ENCODE measurements at places on chromosomes 1 and 21. TPM values are rescaled to one million over a fixed set of nuclear protein-coding genes. Genes with fewer than 3 reads are reported as not detected.

DNA sequence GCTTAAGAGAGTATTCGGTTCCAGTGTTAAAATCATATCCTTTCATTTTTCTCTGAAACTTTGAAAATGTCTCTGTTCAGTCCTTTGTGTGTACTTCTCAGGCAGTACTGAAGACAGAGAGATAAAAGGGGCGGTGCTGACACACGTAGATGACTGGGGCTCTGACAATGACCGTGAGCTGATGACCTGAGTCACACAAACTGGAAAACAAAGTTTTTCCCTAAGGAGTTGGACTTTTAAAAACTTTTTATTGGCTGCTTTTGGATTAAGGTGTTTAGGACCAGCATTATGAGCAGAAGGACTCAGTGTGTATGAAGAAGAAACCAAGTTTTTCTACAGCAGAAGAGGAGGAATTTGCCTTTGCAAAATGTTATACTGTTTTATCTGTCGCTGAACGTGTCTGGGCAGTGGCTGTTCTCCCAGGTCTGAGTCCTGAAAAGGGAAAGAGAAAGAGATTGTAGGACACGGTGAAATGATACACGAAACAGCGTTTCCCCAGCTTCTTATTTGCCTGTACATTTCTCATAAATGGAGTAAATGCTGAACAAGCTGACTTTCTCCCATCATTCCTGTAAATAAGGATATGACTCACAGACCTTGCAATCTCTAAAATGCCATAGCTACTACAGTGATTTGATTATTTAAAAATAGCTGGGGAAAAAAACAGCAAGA is 51.5 kb downstream of the MAP3K7CL start:
- no peak for DNase-seq

DNA sequence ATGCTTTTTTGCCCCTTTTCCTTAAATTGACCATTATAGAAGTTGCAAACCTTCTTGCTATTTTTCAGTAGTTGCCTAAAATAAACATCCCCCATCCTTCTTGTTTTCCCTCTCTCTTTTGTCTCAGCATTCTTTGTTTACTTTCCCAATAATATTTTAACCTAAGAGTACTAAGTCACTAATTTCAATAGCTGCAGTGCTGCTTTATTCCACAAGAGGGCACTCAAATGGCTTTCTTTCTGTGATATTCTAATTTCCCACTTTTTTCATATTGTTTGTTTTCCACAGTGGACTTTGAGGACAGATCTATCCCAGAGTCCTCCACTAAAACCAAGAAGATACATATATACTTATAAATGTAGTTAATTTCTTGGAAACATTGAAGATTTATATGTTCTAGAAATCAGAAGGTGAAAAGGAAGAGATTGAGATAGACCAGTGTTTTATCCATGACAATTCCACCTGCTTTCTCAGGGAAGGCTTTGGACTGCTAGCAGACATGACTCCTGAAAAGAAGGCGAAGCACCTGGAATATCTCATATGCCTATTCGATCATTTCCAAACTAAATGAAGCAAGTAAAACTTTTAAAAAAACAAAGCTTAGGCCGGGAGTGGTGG is 104.8 kb upstream of the GRIK1 start:
- DNase-seq, result no peak

DNA sequence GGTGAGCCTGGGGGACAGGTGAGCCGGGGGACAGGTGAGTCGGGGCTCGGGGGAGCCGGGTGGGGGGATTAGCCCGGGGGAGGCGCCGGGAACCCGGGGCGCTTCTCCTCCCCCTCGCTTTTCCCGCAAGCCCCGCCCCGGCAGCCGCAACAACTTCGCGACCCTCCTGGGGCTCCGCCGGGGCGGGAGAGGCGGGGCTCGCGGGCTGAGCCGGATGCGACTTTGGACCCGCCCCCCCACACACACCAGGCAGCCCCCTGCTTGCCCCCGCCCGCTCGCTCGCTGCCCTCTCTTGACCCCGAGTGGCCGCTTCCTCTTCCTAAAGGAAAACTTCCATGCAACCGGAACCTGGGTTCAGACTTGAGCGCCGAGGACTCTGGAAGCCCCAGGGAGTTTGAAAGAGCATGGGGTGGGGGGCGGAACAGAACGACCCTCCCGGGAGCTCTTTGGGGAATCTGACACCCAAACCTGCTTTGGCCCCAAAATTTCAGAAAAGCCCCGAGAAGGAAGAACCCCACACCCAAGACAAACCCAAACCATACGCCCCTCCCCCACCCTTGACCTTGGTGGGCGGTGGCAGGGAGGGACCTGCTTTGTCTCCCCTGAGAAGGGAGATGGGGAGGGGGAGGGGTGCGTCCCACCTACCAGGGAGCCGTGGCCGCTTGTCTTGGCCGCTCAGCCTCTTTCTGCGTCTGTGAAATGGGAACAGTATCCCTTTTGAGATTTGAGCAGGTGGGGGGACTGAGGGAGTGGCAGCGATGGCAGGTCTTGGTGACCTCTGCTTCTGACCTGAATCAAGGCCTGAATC is 550 bp downstream of the ARHGEF16 start:
- no peak for DNase-seq

GRCh38 chr21:44398499-44398898 is 45.1 kb downstream of the TRPM2 start:
- no peak for DNase-seq

GRCh38 chr1:95640746-95641145 is 406.7 kb downstream of the RWDD3 start:
- DNase-seq, result no peak

GRCh38 chr21:25790122-25790877 is 55.5 kb downstream of the GABPA start:
- DNase-seq, result no peak

DNA sequence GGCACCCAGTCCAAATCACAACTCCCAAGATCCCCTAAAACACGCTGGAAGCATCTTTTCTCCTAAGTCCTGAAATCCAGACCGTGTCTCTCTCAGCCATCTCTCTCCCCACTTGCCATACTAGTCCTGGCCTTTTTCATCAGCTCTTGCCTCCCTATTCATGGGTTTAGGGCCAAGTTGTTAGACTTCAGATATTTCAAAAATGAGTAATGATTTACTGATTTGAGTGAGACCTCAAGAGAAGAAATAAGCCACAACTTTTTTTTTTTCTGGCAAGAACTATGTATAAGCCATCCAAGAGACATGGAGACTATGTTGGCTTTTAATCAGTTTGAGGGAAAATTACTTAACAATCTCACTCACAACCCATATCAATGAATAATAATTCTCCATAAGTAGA is 62.5 kb downstream of the TBX15 start:
- no peak for DNase-seq

- DNase-seq, result peak; percentile 53
Observed at GRCh38 chr1:36872126-36872754, 162.1 kb downstream of the GRIK3 start.

DNA sequence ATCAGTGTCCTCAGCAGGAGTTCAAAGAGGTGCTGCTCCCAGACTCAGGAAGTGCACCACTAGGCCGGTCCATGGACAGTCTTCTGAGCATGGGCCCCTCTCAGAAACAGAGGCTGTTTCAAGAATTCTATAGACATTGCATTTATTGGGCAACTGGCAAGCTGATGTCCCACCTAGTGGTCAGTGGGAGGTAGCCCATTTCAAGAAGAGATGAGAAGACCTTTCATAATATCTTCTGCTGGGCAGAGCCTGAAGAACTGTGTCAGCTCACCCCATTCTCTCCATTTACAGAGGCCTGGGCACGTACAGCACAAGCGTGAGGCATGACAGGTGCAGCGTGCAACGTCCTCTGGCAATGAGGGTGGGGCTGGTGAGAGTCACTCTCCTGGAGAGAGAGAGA is 216.0 kb downstream of the DYRK1A start:
- DNase-seq, result no peak

DNA sequence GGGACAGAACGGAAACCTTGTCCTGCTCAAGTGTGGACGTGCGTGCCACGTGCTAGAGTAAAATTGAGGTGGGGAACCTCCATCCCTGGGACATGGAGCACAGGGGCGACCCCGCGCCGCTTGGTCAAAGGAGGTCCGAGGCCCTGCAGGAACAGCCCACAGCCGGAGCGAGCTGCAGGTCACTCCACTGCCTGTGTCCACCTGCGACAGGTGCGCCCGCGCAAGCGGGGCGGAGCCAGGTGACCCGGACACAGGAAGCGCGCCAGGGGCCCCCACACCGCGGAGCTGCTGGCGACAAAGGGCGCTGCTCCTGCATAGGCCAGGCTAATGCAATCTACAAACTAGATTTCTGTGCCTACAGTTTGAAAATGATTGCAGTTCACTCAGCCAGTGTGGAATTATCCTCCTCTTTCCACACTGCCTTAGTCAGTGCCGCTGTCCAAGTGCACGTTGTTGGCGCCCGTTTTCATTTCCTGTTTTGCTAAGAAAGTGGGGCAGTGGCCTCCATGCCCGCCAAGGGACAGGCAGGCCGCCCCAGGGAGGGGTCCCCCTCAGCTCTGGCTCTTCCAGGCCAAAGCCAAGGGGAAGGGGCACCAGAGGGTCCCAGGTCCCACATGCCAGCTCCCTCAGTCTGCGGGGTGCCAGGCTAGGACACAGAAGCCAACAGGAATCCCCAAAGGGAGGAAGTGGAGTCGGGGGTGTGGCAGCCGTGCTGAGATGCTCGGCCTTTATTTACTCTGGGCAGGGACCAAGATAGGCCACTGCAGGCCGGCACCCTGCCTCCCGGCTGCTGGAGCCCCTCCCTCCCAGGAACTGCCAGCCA is 4.3 kb upstream of the NADK start:
- DNase-seq, result peak; percentile 86

DNA sequence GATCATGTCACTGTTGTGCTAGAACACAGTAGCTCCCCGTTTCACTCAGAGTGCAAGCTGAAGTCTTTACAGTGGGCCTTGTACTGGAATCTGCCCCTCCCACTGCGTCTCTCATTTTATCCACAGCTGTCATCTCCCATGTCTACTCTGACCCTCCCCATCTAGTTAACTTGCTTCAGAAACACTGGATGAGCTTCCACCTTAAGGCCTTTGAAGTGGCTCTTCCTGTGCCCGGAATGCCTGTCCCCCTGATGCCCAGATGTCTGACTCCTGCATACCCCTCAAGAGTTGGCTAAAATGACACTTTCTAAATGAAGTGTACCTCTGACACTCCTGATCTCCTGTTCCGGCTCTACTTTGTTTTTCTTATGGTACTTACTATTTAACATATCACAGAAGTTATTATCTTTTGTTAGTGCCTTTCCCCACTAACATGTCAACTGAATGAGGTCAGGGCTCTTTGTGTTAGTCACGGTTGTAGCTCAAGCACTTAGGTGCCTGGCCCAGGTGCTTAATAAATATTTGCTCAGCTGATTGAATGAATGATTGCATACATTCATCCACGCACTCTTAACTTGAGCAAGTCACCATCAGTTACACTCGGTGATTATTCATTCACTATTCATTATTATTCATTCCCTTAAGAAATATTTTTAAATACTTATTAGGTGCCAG is 13.3 kb downstream of the ARV1 start:
- no peak for DNase-seq

- no peak for DNase-seq
Observed at GRCh38 chr1:233261695-233262094, 33.8 kb downstream of the PCNX2 start.

DNA sequence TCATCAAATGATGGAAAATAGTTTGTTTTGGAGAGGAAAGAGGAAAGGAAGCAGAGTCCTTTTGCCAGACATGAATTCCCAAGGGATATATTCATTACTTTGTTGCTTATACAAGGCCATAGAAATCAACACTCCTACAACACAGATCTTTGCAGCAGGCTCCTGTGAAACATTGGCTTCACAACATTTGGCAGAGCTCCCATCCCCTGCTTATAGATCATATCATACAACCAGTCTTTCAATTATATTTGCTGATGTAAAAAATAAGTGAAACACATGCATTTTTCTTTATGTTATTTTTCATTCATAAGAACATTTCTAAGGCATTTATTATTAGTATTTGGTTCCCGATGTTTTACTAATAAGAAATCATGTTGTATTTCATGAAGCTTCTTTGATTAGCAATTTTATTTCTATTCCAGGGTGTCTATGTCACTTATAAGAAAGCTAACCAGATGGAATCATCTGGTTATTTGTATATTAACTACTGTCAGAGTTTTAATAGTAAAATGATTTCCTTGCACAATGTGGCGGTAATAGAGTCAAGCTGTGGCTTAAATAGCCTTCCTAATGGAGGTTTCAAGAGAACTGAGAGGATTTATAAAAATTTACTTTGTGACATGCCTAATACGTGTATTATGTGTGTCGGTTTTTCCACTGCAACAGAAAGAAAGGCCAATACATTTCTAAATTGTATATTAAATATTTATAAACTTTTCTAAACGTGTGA is 470.3 kb upstream of the NCAM2 start:
- no peak for DNase-seq

- no peak for DNase-seq
Observed at GRCh38 chr1:76840278-76840677, 27.0 kb upstream of the ST6GALNAC5 start.

- DNase-seq, result no peak
Observed at GRCh38 chr1:212692774-212693644, 6.6 kb downstream of the BATF3 start.

GRCh38 chr1:201634261-201634660 is 95.3 kb downstream of the NAV1 start:
- no peak for DNase-seq

DNA sequence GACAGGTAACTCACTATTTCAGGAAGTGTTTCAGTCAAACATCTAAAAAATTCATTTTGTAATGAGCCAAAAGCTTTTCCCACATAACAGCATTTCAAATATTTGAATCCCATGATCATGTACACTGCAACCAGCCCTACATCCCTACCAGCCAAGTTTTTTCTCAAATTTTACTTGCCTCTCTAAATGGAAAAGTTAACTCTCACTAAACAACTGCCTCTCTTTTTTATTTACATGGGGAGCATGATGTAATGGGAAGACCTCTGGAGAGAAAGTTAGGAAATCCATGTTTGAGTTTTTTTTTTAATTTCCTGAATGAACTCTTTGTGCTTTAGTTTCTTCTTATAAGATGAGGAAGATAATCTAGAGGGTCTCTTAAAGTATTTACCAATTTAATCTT is 70.5 kb downstream of the TTLL7 start:
- DNase-seq, result no peak

- no peak for DNase-seq
Observed at GRCh38 chr1:198534548-198535418, 5.7 kb downstream of the ATP6V1G3 start.

- no peak for DNase-seq
Observed at GRCh38 chr1:200493344-200493743, 83.5 kb upstream of the ZNF281 start.

DNA sequence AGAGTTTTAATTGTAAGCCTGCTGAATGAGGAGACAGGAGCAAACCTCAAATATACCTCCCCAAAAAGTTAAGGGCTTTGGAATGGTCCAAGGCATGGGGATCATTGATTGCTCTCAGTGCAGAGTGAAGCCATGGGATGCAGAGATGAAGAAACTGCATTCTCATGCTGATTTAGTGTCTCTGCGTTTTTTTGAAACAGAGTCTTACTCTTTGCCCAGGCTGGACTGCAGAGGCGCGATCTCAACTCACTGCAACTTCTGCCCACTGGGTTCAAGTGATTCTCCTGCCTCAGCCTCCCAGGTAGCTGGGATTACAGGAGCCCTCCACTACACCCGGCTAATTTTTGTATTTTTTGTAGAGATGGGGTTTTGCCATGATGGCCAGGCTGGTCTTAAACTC is 99.3 kb upstream of the ETV3 start:
- no peak for DNase-seq

- DNase-seq, result no peak
Observed at GRCh38 chr1:200306944-200307754, 102.7 kb downstream of the ZNF281 start.

Gene CFAP107
- total RNA-seq, result not detected

Gene GNG12
- total RNA-seq, result 38.8 TPM

Gene CCSAP
- 5.6 TPM for total RNA-seq

Gene CLDN8
- not detected for total RNA-seq

Gene DNASE2B
- not detected for total RNA-seq

Gene CLCA2
- not detected for total RNA-seq

Gene LEFTY2
- total RNA-seq, result 0.65 TPM

Gene TMOD4
- not detected for total RNA-seq

Gene LGALS8
- 77.6 TPM for total RNA-seq

Gene ZSWIM5
- 1.5 TPM for total RNA-seq
